Gastrocnemius medialis (tissue), 4 donors: ENCODE measurements at places on chromosomes 16 and 17.

GRCh38 chr17:47676510-47677165 is 17.3 kb upstream of the TBKBP1 start:
- H3K4me1 ChIP-seq: peaks cover 3% of the 10 kb centered on the region
- no peak overlapping the region for H3K4me3 ChIP-seq
- H3K27ac ChIP-seq: no peak overlapping the region
- DNase-seq: no peak
- H3K36me3 ChIP-seq: peaks cover 3% of the 10 kb centered on the region

- H3K27ac ChIP-seq: no peak overlapping the region
- no peak for DNase-seq
- no peak overlapping the region for H3K4me3 ChIP-seq
- H3K4me1 ChIP-seq: peaks cover 7% of the 10 kb centered on the region
- no peaks in the 10 kb centered on the region for H3K36me3 ChIP-seq
- H3K27me3 ChIP-seq: peaks cover 40% of the 10 kb centered on the region
Observed at GRCh38 chr16:58466396-58466795, 33.5 kb upstream of the NDRG4 start.

DNA sequence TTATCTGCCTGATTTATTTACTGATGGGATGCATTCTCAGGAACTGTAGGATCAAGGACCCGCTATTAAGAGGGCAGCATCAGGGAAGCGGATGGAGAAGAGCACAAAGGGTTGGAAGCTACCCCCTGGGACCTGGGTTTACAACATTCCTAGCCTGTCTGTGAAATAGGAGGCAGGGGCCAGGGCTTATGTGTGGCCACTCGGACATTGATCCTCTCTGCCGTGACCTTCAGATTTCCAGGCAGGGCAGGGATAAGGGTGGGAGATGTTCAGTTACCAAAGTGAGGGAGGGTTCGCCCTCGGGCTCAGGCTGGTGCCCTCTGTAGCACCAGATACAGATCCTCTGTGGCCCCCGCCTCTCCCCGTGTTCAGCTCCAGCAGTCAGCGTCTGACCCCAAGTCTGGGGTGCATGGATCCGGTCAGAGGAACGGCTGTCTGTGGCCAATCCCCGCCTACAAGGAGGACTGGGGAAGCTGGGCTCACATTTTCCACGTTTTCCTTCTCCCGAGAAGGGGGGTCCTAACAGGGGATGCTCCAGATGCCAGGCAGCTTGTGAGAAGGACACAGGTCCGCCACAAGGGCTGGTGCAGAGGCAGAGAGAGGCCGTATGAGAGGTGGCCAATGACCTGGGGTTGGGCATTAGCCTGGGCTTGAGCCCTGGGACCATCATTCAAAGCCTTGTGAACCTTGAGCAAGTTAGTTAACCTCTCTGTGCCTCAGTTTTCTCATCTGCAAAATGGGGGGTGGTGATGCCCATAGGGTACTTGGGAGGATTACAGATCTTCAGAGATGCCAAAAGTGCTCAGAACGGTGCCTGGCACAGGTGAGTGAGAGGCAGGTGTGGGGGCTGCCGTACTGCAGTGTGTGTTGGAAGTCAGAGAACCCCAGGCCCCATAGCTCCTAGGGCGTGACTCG is 48.3 kb downstream of the ATP2C2 start:
- no peak for DNase-seq
- no peaks in the 10 kb centered on the region for H3K36me3 ChIP-seq
- no peaks in the 10 kb centered on the region for H3K27me3 ChIP-seq
- H3K27ac ChIP-seq: no peak overlapping the region
- no peaks in the 10 kb centered on the region for H3K4me1 ChIP-seq

- peak; percentile 26 for DNase-seq
- no peaks in the 10 kb centered on the region for H3K36me3 ChIP-seq
- H3K4me1 ChIP-seq: peaks cover 21% of the 10 kb centered on the region
- H3K4me3 ChIP-seq: no peak overlapping the region
- H3K27me3 ChIP-seq: no peaks in the 10 kb centered on the region
- H3K27ac ChIP-seq: peak overlapping the region; percentile 63
Observed at GRCh38 chr16:57304169-57305061, 19.9 kb upstream of the PLLP start.

DNA sequence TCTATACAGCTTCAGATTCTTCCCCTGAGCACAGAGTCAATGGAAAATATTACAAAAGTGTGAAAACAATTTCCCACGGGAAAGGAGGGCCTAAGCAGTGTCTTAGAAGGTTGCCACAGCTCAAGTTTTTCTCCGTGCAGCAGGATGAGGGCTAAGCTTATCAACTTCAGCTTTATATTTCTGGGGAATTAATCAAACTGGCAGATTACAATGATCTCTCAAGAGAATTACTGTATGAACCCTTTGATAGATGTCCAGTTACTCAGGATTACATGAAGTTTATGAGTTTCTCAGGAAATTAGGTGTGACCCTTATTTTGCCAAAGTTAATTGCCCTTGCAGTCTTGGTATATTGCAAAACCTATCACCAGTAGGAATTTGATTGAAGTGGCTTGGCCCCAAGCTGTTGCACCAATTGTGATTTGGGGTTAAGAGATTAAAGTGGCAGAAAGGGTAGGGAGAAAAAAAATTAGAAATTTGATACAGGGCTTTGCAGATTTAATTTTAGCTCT is 298.4 kb downstream of the MAP2K6 start:
- no peak for DNase-seq
- no peaks in the 10 kb centered on the region for H3K36me3 ChIP-seq
- H3K4me3 ChIP-seq: no peak overlapping the region
- peaks cover 20% of the 10 kb centered on the region for H3K4me1 ChIP-seq

GRCh38 chr16:31168848-31169247 is 11.1 kb upstream of the FUS start:
- no peaks in the 10 kb centered on the region for H3K27me3 ChIP-seq
- H3K36me3 ChIP-seq: no peaks in the 10 kb centered on the region
- H3K4me1 ChIP-seq: no peaks in the 10 kb centered on the region
- H3K27ac ChIP-seq: no peak overlapping the region
- no peak overlapping the region for H3K4me3 ChIP-seq
- no peak for DNase-seq
